ENCODE measurements at places on chromosomes 13 and 19.

DNA sequence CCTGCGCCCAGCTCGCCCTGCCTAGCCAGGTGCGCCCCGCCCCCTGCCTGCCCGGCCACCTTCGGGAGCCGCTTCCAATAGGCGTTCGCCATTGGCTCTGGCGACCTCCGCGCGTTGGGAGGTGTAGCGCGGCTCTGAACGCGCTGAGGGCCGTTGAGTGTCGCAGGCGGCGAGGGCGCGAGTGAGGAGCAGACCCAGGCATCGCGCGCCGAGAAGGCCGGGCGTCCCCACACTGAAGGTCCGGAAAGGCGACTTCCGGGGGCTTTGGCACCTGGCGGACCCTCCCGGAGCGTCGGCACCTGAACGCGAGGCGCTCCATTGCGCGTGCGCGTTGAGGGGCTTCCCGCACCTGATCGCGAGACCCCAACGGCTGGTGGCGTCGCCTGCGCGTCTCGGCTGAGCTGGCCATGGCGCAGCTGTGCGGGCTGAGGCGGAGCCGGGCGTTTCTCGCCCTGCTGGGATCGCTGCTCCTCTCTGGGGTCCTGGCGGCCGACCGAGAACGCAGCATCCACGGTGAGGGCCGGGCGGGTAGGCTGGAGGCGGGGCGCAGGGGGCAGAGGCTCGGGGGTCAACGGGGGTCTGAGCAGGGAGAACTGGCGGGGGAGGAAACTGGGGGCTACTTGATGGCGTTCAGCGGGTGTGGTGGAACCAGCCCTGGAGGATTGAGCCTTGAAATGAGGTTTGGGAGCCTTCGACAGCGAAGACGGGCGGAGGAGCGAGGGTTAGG is at the start of gene SPINT2:
Gene SPINT2, plus strand, starts transcription at position 88 of the 727 bp plus-strand sequence. Its CDS starts 320 bp downstream, at position 408.
- no peak for DNase-seq

DNA sequence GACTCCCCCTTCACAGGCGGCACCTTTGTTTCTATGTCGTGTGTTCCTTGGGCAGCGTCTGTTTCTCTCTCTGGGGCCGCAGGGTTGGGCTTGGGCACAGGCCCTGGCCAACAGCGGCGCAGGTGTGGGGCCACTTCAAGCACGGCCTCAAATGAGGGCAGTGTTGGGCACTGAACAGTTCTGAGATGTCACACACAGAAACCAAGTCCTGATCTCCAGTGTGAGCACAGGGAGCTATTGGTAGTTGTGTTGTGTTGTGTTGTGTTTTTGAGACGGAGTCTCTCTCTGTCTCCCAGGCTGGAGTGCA is 42.7 kb downstream of the GATAD2A start:
- no peak for DNase-seq

- no peak for DNase-seq
These were observed at the start of gene DLL3 for GRCh38 chr19:39498798-39499642. Gene DLL3 (plus strand): TSS chr19:39498947. CDS start chr19:39498975, 28 bp downstream.

DNA sequence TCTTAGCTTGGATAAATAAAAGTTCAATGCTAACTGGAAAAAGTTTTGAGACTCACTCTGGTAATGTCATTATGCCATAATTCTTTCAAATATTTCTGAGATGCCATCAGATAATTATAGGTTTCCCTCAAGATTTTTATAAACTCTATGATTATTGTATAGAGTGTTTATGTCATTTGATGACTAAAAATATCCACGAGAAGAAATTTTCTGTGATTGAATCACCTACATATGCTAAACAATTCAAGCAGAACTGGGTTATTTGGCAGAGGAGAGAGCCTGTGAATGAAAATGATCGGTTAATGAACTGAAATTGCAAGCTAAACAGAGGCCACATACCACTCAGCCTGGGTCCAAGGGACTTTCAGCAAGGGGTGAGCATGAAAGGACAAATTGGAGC is 92.6 kb upstream of the TSC22D1 start:
- DNase-seq, result no peak

DNA sequence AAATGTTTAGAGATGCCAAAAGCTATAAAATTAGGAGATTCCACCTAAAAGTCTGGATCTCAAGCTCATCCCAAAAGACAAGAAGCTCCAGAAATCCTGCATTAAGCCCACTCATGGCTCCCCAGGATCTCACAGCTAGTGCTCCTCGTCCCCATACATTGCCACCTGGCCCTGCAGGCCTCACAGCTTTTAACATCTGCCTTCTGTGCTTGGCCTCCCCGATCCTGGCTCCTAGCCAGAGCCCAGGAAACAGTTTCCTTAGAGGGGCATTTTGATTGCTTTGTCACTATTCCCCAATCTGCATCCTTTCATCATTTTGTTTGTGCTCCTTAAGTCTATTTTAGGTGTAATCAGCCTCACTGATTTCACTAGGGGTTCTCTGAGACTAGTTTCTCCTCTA is 14.5 kb upstream of the DCT start:
- DNase-seq, result no peak

DNA sequence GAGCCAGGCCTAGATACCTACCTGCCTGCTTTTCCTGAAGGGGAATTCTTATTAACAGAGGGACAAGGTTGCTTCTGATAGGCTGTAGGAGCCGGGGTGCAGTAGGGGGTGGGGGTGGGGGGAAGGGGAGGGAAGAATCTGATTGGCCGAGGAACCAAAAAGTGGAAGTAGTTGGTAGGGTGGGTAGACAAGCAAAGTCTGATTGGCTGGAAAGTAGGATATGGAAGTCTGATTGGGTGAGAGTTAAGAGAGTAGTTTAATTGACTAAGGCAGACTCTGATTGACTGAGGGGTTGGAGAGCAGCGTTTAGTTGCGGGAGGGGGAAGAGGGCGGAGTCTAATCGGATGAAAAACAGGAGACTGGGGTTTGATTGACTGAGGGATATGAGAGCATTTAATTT is 9.4 kb upstream of the CYP4F22 start:
- no peak for DNase-seq

DNA sequence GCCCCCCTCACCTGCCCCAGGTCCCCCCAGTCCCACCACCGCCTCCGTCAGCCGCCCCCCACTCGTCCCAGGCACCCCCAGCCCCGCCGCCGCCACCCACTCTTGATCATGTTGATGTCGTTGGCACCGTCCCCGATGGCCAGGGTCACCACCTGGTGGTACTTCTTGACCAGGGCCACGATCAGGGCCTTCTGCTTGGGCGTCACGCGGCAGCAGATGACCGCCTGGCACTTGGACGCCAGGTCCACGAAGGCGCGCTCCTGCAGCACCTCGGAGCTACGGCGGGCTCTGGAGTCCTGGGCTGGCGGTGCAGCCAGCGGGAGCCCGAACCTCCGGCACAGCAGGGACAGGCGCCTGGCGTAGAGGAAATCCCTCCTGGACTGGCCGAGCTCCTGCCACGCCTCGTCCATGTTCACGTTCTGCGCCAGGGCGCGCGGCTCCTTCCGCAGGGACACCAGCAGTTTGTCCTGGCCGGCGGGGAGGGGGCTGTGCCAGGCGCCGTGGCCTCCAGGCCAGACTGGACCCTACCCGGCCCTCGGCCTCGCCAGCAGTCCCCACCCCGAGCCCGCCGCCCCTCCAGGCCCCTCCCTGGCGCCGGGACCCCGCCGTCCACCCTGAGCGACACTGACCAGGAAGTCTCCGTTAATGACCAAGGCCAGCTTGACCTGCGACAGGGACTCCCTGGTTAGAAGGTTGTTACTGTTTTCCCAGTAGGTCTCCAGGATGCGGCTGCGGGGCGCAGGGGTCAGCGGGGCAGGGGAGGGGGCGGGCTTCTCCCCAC is 22.6 kb downstream of the ATP8B3 start:
- DNase-seq, result no peak

DNA sequence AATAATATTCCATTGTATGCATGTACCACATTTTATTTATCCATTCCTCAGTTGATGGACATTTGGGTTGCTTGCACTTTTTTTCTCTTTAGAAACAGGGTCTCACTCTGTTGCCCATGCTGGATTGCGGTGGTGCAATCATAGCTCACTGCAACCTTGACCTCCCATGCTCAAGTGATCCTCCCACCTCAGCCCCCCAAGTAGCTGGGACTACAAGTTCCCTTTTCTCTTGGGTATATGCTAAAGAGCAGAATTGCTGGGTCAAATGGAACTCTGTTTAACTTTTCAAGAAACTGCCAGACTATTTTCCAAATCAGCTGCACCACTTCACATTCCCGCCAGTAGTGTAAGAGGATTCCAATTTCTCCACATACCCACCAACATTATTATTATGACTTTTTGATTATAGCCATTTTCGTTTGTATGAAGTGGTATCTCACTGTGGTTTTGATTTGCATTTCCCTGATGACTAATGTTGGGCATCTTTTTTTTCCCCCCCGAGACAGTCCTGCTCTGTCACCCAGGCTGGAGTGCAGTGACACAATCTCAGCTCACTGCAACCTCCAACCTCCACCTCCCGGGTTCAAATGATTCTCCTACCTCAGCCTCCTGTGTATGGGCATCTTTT is 7.6 kb upstream of the IPO5 start:
- DNase-seq, result no peak

GRCh38 chr19:29285878-29286277 is 72.9 kb upstream of the UQCRFS1 start:
- DNase-seq, result no peak

GRCh38 chr19:48955308-48955958 is 758 bp downstream of the BAX start:
- DNase-seq, result no peak
